ENCODE measurements at places on chromosomes 6 and 20.

- no peaks in the 10 kb centered on the region for H3K4me1 ChIP-seq
- H3K36me3 ChIP-seq, result no peaks in the 10 kb centered on the region
- H3K27me3 ChIP-seq, result no peaks in the 10 kb centered on the region
- no peak overlapping the region for H3K27ac ChIP-seq
These were observed 193.7 kb downstream of the EYA2 start for GRCh38 chr20:47088335-47088734.

- H3K27me3 ChIP-seq, result no peaks in the 10 kb centered on the region
- no peak overlapping the region for H3K4me3 ChIP-seq
- no peak overlapping the region for H3K27ac ChIP-seq
- no peak for DNase-seq
These were observed 149.3 kb downstream of the UTRN start for GRCh38 chr6:144434308-144434990.

DNA sequence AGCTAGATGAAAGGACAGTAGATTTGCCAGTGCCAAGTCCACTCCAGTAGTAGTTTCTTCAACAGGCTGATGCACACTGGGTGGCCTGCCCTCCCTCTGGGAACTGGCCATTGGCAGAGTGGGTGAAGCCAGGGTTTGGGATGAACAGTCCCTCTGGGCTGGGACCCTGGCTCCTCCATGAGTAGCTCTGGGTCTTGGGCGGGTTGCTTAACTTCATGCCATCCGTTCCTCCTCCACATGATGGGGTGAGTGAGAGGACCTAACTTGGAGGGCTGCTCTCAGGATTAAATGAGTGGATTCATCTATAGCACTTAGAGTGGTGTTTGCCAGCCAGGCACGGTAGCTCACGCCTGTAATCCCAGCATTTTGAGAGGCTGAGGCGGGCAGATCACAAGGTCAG, 47.2 kb downstream of the PLAGL2 start:
- H3K4me3 ChIP-seq, result no peak overlapping the region
- DNase-seq, result no peak
- peaks cover 5% of the 10 kb centered on the region for H3K4me1 ChIP-seq

DNA sequence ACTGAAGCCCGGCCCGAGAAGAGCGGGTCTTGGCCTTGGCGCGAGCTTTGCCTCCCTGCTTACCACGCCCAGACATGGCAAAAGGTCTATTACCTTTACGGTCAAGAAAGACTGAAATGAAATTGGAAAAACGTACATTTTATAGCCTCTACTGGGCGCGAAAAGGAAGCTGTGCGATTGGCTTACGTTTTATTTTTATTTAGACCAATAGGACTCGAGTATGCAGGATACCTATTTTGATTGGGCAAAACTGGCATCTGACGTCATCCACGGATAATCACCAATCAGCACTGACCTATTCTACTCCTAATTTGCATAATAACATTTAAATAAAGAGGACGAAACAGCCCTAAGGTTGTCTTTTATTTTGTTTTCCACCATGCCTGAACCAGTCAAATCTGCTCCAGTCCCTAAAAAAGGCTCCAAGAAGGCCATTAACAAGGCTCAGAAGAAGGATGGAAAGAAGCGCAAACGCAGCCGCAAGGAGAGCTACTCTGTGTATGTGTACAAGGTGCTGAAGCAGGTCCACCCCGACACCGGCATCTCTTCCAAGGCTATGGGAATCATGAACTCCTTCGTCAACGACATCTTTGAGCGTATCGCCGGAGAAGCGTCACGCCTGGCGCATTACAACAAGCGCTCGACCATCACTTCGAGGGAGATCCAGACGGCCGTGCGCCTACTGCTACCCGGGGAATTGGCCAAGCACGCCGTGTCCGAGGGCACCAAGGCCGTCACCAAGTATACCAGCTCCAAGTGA, 97.4 kb downstream of the OR2B2 start:
- no peaks in the 10 kb centered on the region for H3K36me3 ChIP-seq
- H3K27me3 ChIP-seq, result peaks cover 8% of the 10 kb centered on the region
- H3K27ac ChIP-seq, result no peak overlapping the region

DNA sequence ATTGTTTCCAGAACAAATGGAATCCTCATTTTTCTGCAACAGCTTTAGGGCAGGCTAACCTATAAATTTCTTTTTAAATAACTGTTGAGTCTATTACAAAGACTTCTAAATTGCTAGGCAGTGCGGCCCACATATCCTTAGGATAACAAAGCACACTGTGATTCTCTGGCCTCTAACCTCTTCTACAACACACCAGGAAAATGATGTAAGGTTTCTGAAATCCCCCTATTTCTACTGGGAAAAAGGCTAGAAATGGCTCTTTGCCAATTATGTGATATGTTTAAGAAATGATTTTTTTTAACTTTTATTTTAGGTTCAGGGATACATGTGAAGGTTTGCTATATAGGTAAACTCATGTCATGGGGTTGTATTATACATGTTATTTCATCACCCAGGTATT, 17.3 kb upstream of the NT5E start:
- no peaks in the 10 kb centered on the region for H3K36me3 ChIP-seq
- no peak overlapping the region for H3K4me3 ChIP-seq
- no peaks in the 10 kb centered on the region for H3K4me1 ChIP-seq
- H3K27ac ChIP-seq, result no peak overlapping the region
- no peak for DNase-seq
- H3K27me3 ChIP-seq, result no peaks in the 10 kb centered on the region
